H4 (cell line): ENCODE measurements at places on chromosomes 6 and 20. TPM values are rescaled to one million over a fixed set of nuclear protein-coding genes. Genes with fewer than 3 reads are reported as not detected.

Gene GPX5
- not detected in 2 replicates for total RNA-seq

Gene CRISP3
- not detected in 2 replicates for total RNA-seq

Gene E2F3
- total RNA-seq = 5.3 and 7.9 TPM in 2 replicates

Gene MOXD1
- 2.4 and 11.1 TPM in 2 replicates for total RNA-seq

Gene MUC21
- not detected in 2 replicates for total RNA-seq

Gene BPI
- 0.10 TPM in 1 of 2 replicates, not detected in the other for total RNA-seq

Gene CDKAL1
- 14.5 and 15.2 TPM in 2 replicates for total RNA-seq

Gene PLG
- not detected in 2 replicates for total RNA-seq

Gene PCED1A
- 10.9 and 24.5 TPM in 2 replicates for total RNA-seq

Gene DIDO1
- total RNA-seq = 14.7 and 16.9 TPM in 2 replicates

Gene ERVFRD-1
- not detected in 2 replicates for total RNA-seq

Gene VNN1
- not detected in 2 replicates for total RNA-seq

Gene TP53TG5
- total RNA-seq = not detected in 2 replicates

Gene DEFB132
- not detected in 2 replicates for total RNA-seq

Gene RAET1G
- total RNA-seq = not detected in 2 replicates

GRCh38 chr20:49635166-49635565 is 67.2 kb upstream of the PTGIS start:
- DNase-seq = no peak

- DNase-seq = peak; percentile 8
Observed at GRCh38 chr6:124131779-124132178, 328.1 kb downstream of the NKAIN2 start.

DNA sequence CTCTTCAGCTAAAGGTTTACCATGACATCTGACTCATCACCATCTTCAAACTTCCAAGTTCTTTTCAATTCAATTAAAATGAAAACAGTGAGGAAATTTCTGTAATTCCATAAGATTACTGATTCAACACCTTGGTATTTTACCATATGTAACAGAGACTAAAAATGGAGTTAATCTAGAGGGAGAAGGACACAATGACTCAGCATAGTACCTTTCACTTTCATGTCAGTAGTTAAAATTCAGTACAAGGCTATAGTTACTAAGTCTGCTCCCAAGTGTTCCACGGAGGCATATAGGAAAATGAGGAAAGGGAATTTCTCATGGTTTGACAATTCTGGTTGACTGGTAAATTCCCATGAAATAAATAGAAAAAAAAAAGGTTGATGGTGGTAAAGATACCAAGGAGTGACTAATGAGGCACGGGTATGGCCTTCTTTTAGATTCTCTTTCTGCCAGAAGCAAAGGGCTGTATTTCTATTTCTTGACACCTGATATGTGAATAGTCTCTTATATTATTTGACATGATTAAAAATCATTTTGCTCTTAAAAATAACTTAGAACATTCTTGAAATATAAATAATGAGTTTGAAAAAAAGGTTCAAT is 526.7 kb upstream of the ADGRB3 start:
- peak; percentile 40 for DNase-seq

DNA sequence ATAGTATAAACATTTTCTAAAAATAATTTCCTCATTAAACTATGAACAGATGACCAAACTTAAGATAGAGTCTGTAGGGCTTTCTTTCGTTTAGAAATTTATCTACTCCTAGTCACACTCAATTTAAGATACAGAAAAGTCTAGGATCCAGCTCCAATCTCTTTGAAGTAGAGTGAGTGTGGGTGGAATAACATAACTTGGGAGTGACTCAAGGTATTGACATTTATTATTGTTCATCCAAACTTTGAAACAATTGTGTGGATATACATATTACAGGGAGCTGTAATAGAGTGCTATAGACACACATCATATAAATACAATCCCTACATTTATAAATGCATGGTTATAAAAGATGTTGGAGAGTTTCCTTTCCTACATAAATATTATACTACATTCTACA is 715.2 kb upstream of the MANEA start:
- no peak for DNase-seq

GRCh38 chr6:146578054-146578453 is 20.7 kb upstream of the ADGB start:
- DNase-seq = no peak

GRCh38 chr6:13404228-13404891 is 76.0 kb upstream of the TBC1D7 start:
- no peak for DNase-seq

DNA sequence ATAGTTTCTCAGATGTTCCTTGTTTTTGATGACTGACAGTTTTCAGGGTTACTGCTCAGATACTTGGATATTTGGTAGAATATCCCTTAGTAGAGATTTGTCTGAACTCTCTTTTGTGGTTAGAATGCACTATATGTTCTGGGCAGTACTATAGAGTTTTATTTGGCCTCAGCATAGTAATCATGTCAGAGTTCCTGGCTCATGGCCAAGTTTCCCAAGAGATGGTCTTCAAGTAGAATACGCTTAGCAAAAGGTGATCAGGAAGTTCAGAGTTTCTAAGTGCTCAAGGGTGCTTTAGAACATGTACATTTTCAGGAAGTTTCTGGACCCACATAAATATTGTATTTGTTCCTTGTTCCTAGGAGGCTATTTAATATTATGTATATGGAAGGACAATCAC is 1209.7 kb upstream of the GJE1 start:
- no peak for DNase-seq

GRCh38 chr20:35635652-35636051 is 20.0 kb downstream of the SPAG4 start:
- no peak for DNase-seq

- DNase-seq = no peak
Observed at GRCh38 chr6:155004576-155005372, 9.7 kb downstream of the TIAM2 start.

DNA sequence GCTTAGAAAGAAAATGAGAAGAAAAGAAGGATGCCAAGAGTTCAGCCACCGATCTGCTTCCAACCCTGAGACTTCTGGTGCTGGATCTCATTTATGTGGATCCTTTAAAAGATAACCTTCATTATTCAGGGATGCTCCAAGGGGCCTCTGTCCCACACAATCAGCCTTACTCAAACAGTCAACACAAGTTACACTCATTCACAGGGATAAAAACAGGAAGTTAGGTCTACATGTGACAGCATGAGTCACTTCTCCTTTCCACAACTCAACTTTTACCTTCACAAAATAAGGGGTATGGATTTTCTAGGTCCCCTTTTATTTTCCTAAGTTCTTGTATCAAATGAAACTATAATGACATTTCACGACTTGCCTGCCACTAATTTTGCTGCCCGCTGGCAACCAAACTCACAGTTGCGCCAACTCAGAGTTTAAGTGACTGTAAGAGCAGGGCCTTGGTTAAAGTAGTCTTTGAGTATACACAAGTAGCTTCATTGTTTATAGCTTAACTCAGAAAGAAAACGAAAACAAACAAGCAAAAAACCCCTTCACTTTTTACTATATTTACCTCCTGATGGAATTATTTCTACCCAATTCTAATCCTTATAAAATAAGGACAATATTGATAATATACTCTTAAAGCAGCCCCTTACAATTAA is 278.8 kb upstream of the RUNX2 start:
- DNase-seq = peak; percentile 70

- peak; percentile 24 for DNase-seq
Observed at GRCh38 chr20:3407040-3407770, at the start of gene DNAAF9. Gene DNAAF9, minus strand, starts transcription at chr20:3407669. Its CDS starts 112 bp downstream, at chr20:3407557.

DNA sequence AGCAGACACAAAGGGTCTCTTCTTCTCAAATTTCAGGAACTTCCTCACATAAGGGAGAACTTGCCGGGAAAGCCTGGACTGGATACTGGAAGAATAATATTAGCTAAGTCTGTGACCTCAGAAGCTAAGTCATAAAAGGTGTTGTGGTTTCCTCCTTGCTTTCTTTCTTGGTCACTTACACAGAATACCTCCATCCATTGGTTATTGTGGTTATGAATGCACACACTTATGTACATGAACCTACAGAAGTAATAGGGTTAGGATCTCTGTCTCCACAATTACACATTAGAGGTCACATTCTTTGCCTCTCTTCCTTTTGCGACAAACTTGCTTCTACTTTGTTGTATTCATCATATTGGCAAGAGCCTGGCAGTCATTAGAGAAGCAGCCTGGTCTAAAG is 40.4 kb downstream of the ZNF391 start:
- no peak for DNase-seq

GRCh38 chr20:38032585-38033329 is 499 bp downstream of the TTI1 start:
- DNase-seq = peak; percentile 14

- DNase-seq = no peak
Observed at GRCh38 chr6:105372142-105372848, 30.6 kb downstream of the PREP start.

- DNase-seq = no peak
Observed at GRCh38 chr20:19000078-19000477, 186.5 kb downstream of the SCP2D1 start.

- DNase-seq = peak; percentile 77
Observed at GRCh38 chr6:45710304-45710821, 305.3 kb downstream of the CLIC5 start.

- peak; percentile 55 for DNase-seq
Observed at GRCh38 chr6:13725570-13725969, 13.9 kb upstream of the RANBP9 start.

DNA sequence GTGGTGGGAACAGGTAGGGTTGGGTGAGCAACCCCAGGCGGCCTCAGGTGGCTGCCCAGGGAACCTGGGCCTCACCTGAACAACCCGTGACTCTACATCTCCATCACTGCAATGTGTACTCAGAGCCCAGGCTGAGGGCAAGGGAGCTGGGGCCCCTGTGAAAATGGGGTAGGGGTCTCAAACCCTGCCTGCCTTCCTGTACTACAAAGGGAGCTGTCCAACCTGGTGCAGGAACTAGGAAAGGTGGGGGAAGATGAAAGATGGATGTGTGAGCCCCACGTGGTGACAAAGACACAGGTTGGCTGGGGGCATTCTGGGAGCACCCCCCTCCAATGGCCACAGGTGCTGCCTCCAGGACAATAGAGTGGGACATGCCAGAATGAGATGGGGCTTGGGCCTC is 62.1 kb upstream of the SLC2A12 start:
- DNase-seq = no peak

DNA sequence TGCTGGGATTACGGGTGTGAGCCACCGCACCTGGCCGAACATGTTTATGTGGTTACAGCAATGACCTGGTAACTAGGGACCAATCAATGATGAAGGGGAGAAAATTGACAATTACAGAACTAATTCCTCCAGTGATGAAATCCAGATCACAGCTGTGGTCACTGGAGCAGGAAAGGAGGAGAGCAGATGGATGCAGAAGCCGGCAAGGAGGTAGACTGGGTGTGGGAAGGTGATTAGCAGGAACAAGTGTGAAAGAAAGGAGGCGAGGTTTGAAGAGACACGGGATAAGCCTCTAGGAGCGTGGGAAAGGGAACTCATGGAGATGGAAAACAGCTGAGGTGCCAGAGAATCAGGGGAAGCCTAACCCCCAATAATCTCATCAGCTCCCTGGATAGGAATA is 17.2 kb upstream of the SPAG4 start:
- no peak for DNase-seq

DNA sequence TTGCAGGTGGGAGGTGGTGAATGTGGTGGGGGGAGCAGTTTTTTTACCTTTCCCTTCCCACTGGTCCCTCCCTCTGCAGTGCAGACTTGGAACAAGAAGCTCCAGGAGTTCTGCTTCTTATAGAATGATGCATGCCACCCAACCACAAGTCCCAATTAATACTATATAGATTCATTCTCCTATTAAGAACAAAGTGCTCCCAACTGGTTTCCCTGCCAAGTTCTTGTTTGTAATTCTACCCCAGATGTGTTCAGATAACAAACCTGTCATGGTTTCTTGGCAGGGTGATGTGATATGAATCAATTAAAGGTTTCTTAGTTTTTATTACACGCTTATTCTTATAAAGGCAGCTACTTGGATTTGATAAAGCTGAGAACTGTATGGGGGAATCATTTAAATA is 23.9 kb downstream of the HDDC2 start:
- no peak for DNase-seq

GRCh38 chr20:33099843-33100538 is 20.5 kb downstream of the BPIFB4 start:
- no peak for DNase-seq

DNA sequence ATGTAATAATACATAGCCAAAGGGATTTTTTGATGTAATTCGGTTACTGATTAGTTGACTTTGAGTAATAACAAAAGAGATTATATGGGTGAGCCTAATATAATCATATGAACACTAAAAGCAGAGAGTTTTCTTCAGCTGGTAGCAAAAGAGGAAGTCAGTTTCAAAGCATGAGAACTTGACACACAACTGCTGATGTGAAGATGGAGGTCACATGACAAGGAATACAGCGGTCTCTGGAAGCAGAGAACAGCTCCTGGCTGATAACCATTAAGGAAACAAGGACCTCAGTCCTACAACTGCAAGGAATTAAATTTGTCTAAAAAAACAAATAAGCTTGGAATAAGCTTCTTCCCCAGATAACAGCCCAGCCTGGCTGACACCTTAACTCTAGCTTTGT is 154.5 kb upstream of the PRND start:
- no peak for DNase-seq

DNA sequence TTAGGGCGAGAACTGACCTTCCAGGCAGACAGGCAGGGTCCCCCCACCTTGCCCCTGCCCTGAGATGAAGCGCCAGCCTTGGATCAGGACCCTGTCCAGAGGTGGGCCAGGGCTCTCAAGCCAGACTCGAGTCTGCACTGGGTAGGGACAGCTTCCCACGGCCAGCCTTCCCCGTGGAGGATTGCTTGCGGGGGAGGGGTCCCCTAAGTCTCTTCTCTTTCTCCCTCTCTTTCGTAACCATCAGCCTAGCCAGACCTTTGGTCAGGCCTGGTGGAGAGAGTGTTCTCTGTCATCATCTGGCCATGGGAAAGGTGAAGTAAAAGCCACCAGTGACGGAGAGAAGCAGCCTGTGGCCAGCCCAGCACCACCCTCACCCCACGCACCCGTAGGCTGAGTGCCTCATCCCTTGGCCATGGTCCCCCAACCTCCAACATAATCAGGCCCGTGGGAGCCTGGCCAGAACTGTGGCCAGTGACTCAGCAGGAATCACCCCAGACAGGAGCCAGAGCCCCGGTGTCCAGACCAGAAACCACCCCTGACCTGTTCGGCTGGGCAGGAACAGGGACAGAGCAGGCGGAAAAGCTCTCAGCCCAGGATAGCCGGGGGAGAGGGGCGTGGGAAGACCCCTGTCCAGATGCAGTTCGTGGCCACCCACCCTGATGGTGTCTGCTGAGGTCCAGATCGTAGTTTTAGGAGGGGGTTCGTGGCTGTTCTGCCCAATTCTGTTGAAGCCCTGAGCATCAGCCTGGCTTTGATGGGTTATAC is 47.1 kb downstream of the SNAI1 start:
- DNase-seq = peak; percentile 76

DNA sequence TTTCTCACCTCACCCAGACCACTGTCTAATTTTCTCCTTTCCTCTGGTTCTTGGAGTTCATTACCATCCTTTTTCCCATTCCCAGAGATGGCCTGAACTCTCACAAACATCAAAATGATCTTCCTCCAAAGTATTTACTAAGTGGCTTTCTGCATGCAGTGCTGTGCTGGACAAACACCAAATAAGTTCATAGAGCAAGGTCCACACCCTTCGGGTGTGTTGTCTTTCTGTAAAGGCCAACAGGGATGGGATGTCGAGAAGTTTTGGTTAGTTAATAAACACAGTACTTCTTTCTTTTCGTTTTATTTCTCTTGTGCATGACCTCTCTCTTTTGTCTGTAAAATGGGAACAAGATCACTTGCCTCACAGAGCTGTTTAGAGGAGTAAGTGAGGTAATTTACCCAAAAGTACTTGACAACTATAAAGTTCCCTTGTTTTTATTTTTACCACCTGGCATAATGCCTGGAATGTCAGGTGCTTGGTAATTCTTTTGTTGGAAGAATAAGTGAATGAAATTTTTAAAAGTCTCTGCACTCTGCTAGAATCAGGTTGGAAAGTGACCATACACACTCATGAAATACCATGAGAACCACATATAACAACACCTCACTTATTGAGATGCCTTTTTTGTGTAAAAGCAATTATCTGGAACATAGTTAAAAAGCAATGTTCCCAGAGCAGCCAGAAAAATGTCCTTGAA is 22.8 kb upstream of the CCN6 start:
- no peak for DNase-seq
